Liver (tissue), 10 donors: ENCODE measurements at places on chromosomes 3 and 15.

DNA sequence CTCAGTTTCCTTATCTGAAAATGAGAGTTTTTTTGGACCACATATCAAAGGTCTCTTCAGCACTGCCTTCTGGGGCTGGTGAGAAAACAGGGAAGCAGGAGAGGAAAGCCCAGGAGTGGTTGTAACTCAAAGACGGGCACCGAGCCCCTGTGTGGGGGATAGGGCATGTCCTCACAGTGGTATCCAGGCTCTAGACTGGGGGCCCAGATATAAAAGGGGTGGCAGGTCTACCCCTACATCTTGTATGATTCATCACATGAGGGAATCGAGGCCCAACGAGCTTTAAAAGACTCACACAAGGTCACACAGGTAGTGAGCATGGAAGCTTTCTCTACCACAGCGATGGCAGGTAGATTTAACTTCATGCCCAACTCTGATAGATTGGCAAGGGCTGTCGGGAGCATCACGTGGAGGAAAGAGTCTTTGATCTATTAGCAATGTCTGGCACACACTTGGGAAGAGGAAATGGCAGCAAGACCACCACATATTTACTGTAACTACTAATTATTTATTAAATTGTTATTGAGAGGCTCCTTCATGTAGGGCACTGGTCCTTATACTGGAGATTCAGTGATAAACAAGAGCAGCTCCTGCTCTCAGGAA lies 4.1 kb upstream of the EPHB3 start:
- no peak for DNase-seq

DNA sequence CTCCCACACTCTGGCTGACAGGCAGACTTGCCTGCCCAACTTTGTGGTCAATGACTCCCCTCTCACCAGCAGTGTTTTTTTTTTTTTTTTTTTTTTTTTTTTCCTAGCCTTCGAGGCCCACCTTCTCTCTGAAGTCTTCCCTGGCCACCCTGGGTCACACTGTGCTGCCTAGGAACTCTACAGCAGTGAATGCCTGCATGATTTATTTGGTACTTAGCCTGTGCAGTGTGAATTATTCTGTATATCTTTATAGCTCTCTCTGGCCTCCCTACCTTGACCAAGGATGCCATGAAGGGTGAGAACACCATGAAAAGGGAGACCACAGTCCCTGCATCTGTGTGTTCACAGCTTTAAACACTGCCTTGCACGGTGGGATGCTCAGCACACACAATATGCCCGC lies 141.6 kb downstream of the CLSTN2 start:
- no peak for DNase-seq

- DNase-seq: no peak
These were observed 29.5 kb downstream of the CLEC3B start for GRCh38 chr3:45055411-45056143.

- no peak for DNase-seq
These were observed 47.9 kb upstream of the LCTL start for GRCh38 chr15:66613743-66614142.

DNA sequence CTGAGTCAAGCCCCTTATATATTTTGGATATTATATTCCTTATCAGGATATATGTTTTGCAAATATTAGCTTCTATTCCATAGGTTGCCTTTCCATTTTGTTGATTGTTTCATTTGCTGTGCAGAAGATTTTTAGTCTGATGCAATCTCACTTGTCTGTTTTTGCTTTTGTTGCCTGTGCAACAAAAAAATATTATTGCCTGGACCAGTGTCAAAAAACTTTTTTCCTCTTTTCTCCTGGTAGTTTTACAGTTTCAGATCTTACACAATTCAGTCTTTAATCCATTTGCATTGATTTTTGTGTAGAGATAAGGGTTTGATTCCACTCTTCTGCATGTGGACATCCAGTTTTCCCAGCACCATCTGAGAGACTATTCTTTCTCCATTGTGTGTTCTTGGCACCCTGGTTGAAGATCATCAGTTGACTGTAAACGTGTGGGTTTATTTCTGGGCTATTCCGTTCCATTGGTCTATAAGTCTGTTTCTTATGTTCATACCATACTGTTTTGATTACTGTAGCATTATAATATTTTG lies 228.9 kb upstream of the NR2E3 start:
- no peak for DNase-seq

DNA sequence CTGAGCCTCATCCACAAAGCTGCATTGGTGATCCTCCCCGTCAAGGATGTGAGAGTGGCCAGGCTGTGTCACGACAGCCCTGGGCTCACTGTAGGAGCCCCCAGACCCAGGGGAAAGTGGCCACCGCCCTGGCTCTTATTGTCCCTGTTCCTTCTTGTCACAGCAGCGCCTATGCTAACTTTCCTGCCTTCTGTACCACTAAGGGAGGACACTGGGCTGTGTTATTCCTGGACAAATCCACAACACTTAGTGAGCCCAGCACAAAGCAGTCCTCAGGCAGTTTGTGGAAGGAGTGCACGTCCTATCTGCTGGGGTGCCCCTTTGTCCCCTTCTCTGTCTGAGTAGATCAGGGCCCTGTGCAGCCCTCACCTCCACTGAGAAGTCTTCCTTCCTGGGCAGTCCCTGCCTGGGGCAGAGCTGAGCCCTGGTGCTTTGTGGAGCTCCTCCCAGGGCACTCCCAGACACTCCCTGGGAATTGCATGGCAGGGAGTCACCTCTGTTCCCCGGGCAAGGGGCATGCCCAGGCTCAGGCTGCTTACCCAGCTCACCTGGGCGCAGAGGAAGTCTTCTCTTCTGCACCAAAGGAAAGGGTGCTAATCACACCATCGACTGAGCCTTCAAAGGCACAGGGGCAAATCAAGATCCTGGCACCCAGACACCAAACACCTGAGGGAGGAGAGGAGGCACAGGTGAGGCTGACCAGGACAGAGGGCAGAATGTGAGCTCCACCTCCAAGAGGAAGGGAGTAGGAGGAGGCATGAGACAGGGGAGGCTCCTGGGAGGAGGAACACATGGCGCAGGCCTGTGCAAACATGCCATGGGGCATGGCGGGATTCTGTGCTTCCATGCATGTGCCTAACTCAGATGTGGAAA lies 138.7 kb downstream of the KLF13 start:
- peak; percentile 22 for DNase-seq

DNA sequence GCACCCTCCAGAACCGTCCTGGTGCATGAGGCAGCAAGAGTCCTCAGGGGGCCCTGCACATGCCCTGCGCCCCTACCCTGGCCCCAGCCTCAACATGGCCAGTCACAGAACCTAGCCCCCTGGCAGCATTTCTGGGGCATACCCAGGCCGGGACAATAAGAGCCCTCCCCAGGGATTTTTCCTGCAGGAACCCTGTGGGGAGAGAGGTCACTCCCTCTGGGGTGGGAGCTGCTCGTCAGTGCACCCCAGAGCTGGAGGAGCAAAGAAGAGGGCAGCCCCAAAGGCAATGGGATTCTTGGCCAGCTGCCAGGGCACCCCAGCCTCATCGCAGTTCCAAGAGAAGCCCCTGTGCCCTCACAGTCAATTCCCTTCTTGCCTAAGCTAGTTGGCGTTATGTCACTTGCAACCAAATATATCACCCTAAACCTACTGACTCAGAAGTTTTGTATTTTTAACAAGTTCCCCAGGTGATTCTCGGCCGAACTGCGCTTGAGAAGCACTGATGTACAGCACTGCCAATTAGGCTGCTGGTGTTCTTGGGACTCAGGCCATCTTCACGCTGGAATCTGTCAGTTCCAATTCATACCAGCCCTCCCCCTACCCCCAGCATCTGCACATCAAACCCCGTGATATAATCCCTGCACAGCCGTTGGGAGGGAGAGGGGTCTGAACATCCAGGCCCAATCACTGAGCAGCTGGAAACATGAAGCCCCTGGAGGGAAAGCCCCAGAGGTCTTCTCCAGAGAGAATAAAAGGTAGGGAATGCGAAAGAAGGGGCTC lies 87.5 kb upstream of the PRR20G start:
- no peak for DNase-seq

GRCh38 chr15:81176291-81176893 lies 20.3 kb upstream of the IL16 start:
- DNase-seq: no peak

DNA sequence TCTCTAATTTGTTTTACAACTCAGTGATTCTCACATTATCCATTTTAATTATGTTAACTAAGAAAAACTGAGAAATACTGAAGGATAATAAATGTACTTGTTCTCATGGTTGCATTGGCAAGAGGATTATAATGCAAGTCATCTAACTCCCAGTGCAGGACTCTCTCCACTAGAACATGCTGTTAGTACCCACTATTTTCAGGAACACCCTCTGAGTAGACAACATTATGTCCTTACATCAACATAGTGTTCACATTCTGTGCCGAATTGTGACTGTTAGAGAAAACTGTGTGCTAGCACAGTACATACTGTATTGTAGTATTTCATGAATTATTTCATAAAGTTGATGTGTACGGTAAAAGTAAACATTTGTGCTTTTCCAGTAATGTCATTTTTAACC lies 80.1 kb downstream of the LEKR1 start:
- DNase-seq: no peak
